ENCODE measurements at places on chromosomes 3 and 15. TPM values are rescaled to one million over a fixed set of nuclear protein-coding genes. Genes with fewer than 3 reads are reported as not detected.
A peak's percentile ranks its signal among the peaks of the same experiment; 100 is the strongest.

DNA sequence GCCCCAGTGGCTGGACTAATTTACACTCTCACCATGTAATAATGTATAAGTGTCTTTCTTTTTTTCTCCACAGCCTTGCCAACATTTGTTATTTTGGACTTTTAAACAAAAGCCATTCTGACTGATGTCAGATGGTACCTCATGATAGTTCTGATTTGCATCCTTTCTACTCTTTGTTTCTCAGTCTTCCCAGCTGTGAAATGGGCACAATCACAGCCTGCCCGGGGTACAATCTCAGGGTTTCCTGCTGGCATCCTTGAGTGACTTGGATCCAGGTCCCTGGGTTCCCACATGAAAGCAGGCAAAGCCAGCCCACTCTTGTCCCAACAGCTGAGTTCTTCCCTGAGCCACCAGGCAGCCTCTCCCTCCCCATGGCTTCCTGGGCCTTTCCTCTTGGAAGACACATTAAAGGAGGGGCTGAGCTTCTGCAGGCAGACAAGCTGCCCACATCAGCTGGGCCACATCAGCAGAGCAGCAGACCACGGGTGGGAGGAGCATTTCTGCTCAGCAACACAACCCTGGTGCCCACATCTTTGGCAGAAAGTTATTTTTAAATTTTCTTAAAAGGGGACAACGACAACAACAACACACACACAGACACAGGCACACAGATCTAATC is 82.0 kb downstream of the MYLK start:
- DNase-seq, result no peak

MESP2 gene
- not detected for total RNA-seq

INO80 gene
- total RNA-seq, result 12.5 TPM

LMAN1L gene
- total RNA-seq, result not detected

CD200 gene
- not detected for total RNA-seq

GRCh38 chr15:23687143-23687470 is at the start of gene NDN:
Gene NDN, minus strand, starts transcription at chr15:23687305. Its CDS starts 88 bp downstream, at chr15:23687217.
- no peak for DNase-seq

DNA sequence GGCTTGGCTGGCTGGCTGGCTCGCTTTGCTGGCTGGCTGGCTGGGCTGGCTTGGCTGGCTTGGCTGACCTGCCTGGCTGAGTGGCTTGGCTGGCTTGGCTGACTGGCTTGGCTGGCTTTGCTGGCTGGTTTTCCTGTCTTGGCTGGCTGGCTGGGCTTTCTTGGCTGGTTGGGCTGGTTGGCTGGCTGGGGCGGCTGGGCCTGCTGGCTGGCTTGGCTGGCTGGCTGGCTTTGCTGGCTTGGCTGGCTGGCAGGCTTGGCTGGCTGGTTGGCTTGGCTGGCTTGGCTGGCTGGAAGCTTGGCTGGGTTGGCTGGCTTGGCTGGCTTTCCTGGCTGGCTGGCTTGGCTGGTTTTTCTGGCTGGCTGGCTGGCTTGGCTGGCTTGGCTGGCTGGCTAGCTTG is 435.6 kb downstream of the GOLGA6L6 start:
- peak; percentile 40 for DNase-seq

DNA sequence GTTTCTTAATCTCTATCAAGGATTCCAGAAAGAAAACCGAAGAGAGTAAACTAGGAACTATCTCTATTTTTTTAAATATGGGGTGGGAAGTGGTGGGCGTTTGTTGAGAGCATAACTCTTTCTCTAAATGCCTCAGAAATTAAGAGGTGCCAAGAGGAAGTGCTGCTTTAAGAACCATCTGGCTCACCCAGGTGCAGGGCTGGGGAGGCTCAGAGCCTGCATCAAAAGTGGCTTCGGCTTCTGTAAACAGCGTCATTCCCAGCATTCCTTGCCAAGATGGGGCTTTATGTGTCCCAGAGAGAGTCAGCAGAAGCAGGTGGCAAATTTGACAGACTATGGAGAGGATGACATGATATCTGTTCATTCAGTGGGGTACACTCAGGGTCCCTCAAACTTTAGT is 123.3 kb upstream of the BFSP2 start:
- DNase-seq, result no peak

DNA sequence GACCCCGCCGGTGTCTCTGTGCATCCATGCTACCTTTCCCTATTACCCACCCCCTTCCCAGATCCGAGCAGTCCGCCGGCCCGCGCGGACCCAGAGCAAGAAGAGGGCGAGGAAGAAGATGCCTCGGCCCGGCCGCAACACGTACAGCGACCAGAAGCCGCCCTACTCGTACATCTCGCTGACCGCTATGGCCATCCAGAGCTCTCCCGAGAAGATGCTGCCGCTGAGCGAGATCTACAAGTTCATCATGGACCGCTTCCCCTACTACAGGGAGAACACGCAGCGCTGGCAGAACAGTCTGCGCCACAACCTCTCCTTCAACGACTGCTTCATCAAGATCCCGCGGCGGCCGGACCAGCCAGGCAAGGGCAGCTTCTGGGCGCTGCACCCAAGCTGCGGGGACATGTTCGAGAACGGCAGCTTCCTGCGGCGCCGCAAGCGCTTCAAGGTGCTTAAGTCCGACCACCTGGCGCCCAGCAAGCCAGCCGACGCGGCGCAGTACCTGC is 788 bp downstream of the FOXB1 start:
- no peak for DNase-seq

PLCH1 gene
- total RNA-seq, result 0.16 TPM

BOC gene
- 0.37 TPM for total RNA-seq

SLC22A13 gene
- total RNA-seq, result 0.16 TPM

ACSBG1 gene
- not detected for total RNA-seq

GRCh38 chr3:3194861-3195260 is 15.4 kb upstream of the CRBN start:
- no peak for DNase-seq

GRCh38 chr15:95265419-95265997 is 1034.1 kb downstream of the MCTP2 start:
- no peak for DNase-seq

DNA sequence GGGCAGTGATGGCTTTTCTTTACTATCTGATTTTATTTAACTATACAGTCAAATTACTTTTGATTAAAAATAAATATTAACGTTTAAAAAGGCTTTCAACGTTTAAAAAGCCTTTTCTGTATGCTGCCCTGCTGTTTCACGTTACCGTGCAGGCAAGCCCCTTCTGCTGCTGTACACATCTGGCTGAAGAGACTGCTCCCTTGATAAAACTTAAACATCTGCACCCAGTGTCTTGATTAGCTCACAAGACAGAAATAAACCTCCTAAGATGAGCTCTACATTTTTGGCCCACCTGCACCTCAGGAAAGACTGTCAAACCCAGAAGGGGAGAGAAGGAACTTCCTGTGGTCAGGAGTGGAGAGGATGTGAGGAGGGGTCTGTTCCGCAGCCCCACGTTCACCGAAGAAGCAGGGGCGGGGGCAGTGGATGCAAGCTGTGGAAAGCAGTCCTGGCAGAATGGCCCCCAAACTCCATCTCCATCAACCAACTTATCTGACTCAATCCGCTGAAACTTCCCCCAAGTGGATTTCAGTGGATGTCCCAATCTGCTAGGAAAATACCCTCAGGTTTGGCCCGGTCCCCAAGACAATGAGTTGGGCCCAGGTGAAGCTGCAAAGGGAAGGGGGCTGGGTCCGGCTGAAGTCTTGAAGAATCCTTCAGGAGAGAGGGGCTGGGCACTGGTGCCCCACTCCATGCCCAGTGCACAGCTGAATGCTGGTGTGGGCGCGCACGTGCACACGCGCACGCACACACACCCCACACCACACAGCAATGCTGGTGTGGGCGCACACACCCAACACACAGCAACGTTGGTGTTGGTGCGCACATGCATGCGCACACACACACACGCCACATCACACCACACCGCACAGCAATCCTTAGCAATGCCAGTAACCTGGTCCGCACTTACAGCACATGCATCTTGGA is 88.6 kb downstream of the LRIG1 start:
- no peak for DNase-seq

GRAMD2A gene
- not detected for total RNA-seq

DNA sequence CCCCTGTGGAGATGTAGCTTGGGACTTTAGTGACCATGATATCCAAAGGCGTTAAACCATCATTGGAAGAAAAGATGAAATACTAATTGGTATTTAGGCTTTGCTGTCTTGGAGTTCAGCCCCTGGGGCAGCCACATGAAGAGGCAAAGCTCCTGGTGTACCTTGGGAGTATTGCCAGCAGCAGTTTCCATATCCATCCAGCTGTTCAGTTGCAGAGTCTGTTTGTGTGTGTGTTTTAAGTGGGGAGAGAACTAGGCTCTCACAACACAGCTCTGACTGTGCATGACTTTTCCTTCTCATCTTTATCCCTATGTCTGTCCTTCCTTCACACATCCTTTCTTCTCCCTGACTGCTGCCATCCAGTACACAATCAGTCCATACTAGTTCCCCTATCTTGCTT is 98.9 kb downstream of the CDIN1 start:
- no peak for DNase-seq

GRCh38 chr3:194092881-194093301 is 43.1 kb upstream of the HES1 start:
- no peak for DNase-seq

MEX3B gene
- total RNA-seq, result 1.5 TPM

DNA sequence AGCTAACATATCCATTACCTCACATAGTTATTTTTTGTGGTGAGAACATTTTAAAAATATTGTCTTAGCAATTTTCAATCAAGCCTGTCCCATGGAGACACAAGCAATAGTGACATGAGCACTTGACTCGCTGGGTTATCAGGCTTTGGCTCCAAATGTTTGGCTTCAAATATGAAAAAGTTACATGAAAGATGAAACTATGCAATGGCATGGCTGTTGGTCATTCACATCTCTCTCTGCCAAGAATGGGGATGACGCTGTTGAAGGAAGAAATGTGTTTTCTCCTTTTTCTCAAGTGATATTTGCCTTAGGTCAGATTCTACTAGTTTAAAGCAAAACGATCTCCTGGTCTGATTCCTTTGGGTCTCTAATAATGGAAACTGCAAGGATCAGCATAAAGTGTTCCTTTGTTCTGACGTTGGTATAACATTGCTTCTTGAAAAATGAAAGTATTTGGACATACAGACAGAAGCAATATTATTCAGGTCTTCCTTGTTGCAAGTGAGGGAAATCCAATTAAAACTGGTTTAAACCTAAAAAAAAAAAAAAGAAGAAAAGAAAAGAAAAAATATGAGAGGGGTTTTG is 71.2 kb downstream of the SSUH2 start:
- no peak for DNase-seq

GRCh38 chr3:195809796-195810454 is 1.8 kb downstream of the MUC4 start:
- DNase-seq, result no peak

DNA sequence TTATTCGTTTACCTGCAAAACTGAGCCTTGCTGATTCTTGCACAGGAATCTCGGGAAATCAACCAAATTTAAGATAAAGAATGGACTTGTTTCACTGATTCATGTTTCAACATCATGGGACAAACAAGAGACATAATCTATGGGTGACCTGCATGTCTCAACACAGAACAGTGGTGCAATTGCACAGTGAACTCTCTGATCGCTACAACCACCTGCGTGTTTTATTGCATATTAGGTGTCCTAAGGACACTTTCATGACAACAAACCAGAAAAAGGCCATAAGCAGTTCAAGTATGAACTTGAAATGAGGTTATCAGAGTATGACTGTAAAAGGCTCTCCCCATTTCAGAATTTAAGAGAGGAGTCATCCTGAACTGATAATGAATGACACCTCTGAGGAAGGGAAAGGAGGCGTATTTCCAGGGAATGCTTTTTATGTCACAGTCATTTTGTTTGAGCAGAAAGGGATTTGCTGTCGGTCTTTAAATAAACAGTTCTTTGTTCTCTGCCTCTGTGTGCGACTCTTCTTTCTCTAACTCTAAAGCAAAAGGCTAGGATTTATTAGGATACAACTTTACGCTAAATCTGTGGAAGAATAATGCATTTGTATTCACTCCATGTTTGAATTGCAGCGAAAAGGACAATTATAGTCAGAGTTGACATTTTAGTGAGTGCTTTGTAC is 167.2 kb downstream of the RBMS3 start:
- DNase-seq, result no peak

DNA sequence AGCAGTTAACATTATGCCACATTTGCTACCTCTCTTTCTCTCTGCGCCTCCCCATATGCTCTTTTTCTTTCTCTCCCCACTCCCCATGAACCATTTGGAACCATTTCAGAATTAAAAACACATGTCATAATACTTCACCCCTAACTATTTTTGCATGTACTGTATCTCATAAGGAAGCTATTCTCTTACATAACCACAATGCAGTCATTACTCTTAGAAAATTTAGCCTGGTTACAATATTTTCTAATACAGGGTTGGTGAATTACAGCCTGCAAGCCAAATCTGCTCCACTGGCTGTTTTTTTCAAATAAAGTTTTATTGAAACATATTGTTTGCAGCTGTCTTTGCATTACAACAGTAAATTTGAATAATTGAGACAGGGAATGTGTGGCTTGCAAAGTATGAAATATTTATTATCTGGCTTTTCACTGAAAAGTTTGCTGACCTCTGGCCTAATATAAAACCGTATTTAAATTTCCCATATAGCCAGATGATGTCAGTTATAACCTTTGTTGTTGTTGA is 62.8 kb downstream of the SGO1 start:
- DNase-seq, result no peak

ACAD11 gene
- 95.8 TPM for total RNA-seq

DNA sequence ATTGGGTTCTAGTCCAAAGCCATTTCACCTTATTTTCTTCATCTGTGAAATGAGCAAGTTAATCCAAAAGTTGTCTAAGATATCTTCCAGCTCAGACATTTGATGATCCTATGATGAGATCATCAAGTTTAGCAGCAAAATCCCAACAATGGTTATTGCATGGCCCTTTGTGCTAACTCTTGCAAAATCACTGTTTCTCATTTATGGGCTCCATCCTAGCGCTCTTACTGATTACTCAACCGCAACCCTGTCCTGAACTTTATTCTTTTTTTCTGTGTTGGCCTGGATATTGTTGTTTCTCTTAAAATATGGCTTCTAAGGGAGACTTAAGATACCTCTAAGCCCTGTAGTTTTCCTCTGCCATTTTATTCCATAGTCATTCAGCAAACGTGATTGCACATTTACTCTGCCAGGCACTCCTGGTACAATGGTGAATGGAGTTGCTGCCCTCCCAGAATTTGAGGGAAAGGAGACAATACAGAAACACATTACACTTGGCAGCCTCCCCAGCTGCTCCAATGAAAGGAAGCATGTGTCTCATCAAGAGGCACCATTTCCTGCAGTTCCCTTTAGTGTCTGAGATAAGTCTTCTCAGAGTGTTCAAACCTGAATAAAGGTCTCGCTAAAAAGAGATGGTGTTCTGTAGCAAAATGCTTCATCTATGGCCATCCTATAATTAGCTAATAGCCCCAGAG is 4.4 kb downstream of the GXYLT2 start:
- DNase-seq, result no peak

DNA sequence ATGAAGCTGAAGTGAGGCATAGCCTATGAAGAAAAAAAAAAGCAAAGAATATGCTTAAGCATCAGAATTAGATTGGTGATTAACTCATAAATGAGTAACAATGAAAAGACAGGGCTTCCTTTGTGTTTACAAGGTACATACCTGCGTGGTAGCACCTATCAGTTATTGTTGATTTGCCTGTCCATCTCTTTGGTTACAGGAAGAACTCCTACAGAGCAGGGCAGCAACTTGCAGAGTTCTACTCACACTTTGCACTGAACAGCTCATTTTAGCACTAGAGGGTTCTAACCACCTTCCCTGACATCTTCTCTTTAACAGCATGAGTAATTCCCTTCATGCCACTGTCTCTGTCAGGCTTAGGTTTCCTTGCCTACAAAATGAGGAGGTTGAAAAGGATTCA is 166.0 kb downstream of the DPH6 start:
- no peak for DNase-seq

GRCh38 chr15:83977992-83978391 is 257.6 kb upstream of the GOLGA6L4 start:
- no peak for DNase-seq

All from right lobe of liver (tissue), 6 donors.